ENCODE measurements at places on chromosomes 3 and 15.

DNA sequence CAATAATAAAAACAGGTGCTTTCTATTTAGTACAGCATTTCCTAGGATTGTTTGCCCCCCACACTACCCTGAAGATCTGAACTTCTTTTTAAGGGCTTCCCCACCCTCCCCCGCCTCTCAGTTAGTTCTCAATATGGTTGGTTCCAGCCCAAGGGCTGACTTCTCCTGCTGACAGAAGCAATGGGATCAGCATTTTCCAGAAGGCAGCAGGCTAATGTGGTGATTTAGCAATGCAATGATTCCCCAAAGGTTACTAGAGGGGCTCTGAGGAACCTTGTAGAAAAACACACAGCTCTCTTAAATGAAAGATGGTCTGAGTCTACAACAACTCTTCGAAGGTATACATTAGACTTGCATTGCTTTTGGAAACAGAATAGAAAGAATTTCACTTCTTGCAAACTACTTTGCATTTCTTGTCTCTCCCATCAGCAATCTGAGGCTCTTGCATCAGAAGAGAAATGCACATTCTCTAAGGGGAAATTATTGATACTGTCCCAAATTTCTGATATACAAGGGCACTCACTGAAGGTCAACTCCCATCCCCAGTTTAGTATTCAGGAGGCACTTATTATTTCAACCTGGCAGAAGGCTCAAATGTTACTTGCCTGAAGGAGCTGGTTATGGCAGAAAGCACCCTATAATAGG lies 30.3 kb downstream of the FGF12 start:
- DNase-seq = no peak

GRCh38 chr3:194598771-194599557 lies 34.3 kb downstream of the TMEM44 start:
- DNase-seq = no peak

DNA sequence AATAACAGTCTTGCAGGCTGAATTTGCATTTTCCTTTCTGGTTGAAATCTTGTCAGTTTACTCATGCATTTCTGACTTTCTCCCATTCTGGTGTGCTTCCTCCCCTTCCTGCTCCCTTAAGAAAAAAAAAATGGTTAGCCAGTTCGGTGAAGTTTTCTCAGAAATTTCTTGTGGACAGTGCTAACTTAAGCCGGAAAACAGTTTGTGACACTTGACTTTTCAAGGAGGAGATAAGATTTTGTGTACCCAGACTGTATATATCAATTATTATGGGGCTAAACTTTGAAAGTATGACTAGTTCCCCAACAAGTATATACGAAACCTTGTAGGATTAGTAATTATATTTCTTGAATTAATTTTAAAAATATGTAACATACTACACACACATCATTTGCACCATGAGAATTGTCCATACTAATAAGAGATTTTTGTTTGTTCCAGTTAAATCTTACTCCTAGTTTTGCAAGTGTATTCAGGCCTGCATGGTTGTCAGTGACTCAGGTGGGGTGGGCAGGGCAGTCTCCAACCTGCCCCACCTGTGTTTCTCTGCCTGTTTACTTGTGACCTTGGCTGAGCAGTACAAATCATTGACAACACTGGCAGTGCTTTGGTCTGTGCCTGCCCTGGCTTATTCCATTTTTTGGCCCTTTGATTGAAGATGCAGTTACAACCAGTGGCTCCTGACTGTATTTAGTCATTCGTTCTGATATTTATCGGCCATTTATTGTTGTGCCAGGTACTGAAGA lies 19.1 kb downstream of the UBE2E1 start:
- no peak for DNase-seq

GRCh38 chr3:188780193-188781147 lies 391.3 kb upstream of the TPRG1 start:
- DNase-seq = no peak

DNA sequence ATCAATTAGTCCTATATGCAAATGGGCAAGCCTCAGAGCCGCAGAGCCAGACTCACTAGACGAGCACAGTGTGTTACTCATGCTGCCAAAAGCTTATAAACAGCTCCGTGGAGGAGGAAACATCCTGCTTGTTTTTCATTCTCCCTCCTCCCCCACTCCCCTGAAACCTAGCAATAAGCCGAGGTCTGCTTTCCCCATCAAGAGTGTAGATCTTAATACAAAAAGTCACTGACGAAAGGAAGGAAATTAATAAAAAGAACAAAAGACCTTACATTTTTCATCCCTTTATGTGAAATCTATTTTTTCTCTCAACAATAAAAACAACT lies 88.5 kb downstream of the XXYLT1 start:
- no peak for DNase-seq

GRCh38 chr15:31158858-31159569 lies 57.5 kb upstream of the TRPM1 start:
- DNase-seq = peak; percentile 73

DNA sequence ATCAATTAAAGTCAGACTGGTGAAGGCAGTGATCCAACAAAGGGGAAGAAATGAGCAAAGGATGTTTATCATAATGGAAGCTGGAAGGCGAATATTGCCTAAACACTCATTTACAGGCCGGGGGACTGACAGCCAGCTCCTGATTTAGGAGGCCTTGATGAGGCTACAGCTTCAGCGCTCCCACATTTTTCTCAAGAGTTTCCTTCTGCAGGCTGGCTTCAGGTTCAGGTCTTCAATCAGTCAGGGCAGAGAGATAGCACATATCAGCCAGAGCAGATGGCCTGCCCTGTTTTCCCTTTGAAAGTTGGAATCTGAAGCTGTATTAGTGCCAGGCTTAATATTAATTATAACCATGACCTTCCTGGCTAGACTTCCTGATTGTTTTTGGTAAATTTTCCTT lies 218.9 kb downstream of the SV2B start:
- no peak for DNase-seq

GRCh38 chr3:194272861-194273742 lies 78.0 kb downstream of the CPN2 start:
- no peak for DNase-seq

DNA sequence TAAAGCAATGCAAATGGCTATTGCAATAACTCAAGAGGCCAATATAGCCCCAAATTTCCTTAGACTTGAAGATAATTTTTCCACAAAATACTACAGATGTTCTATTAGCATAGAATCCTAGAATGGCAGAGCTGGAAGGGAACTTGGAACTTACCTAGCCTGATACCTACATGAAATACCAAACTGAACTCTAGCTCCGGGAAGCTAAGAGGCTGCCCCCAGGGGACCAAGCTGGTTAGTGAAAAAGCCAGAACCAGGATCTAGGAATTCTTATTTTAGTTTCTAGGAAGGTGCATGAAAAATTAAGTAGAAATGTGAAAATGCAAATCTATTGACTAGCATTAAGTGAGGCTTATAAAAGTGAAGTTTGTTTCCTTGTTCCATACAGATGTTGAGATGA lies 256.0 kb upstream of the CBLB start:
- DNase-seq = no peak

GRCh38 chr3:188362405-188362831 lies 208.5 kb downstream of the LPP start:
- DNase-seq = no peak

- DNase-seq = no peak
These were observed 435.6 kb downstream of the GOLGA6L6 start for GRCh38 chr15:20106026-20106425.

DNA sequence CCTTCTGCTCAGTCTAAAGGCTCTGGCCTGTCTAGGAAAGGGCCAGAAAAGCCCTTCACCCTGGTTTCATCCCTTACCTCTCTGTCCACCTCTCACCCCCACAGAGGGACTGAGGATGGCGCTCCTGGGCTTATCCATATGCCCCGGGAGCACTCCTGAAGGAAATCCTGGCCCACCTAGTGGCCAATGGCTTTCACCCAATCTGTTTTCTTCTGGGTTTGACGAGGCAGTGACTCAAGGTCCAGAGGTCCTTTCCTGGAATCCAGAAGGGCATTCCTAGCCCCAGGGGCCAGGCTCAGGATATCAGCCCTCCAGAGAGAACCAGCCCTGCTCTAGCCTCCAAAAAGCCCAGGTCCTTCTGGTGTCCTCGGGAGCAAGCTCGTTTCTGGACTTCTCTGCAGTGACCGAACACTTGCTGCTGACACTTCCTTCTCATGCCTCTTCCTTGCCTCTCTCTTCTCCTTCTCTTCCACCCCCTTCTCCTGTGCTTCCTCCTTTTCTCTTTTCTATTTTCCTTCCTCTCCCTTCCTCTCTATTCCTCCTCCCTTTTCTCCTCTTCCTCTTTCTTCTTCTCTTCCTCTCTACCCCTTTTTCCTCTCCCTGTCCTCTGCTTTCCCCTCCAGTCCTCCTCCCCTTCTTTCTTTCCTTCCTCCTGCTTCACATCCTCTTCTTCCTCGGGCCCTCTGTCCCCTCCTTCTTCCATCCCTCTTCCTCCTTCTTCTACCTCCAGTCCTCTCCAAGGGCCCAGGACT lies 59.6 kb downstream of the RHCG start:
- no peak for DNase-seq

- DNase-seq = no peak
These were observed 21.6 kb downstream of the CCDC80 start for GRCh38 chr3:112619295-112619694.

DNA sequence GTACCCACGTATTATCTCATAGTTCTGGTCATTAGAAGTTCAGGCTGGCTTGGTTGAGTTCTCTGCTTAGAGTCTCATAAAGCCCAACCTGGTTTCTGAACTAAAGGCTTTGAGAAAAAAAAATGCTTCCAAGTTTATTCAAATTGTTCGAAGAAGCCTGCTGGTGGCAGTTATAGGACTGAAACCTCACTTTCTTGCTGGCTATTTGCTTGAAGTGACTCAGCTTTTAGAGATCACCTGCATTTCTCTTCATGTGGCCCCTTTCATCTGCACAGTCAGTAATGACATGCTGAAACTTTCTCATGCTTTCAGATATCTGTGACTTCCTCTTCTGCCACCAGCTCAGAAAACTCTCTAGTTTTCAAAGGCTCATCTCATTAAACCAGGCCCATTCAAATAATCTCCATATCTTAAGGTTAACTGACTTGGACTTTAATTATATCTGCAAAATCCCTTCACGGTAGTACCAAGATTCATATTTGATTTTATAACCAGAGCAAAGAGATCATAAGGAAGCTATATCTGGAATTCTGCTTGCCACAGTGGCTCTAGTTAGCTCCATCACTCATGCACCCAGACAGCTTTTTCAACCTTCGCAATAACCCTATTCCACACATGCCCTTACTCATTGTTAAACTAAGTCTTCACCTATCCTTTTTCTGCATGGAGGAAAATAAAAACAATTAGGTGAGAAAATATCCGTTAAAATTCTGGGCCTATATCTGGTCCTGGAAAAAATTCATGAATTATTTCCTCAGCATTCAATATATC lies 433.8 kb upstream of the CBLB start:
- DNase-seq = no peak

DNA sequence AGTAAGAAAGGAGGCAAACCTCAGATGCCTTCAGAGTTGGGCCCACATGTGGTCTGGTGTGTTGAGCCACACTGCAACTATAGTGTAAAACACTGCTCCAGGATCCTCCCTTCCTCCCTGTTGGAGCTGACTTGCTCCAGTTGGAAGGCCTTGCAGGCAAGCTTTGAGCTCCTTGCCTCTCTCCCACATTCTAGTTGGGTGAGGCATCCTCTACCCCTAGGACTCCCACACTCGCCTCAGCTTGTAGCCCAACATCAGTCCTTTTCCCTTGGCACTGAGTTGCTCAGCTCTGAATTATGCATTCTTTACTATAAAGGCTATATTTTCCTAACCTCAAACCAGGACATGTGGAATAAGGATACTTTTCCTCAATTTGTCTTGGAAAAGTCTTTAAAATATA lies 143.9 kb downstream of the NECTIN3 start:
- DNase-seq = no peak

- no peak for DNase-seq
These were observed 17.7 kb upstream of the LAMP3 start for GRCh38 chr3:183180110-183180783.

- peak; percentile 18 for DNase-seq
These were observed 67.0 kb downstream of the TNIK start for GRCh38 chr3:171393032-171393744.

DNA sequence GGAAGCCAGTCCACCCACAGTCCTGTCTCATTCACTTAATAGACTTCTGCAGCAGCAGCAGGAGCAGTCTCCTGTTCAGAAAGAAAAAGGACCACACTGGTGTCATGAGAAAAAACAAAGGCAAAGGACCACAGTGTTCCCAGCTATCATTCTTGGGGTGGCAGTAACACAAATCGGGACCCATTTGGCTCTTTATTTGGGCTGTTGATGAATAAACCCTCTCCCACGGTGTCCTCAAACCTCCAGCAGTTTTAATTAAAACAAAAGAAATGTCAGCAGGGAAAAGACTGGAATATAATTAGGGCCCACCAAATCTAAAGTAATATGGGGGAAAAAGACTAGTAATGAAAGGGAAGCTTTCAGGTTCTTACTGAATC lies 210.5 kb upstream of the SLC2A2 start:
- DNase-seq = no peak

DNA sequence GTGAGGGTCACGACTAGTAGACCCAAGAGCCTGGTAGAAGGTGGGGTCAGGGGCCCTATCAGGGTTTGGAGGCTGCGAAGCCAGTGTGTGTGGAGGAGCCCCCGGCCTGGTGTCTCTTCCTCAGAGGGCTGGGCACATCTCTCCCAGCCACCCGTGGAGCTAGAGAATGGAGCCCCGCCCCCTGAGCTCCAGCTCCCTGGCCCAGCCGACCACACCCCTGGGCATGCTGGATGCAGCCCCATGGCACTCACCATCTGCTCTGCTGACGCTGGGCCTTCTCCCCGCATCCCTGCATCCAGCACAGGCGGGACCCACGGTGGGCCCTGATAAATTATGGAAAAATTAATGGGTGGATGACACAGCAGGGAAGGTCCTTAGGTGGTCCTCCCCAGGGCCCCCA lies 17.5 kb downstream of the ANKRD63 start:
- no peak for DNase-seq

DNA sequence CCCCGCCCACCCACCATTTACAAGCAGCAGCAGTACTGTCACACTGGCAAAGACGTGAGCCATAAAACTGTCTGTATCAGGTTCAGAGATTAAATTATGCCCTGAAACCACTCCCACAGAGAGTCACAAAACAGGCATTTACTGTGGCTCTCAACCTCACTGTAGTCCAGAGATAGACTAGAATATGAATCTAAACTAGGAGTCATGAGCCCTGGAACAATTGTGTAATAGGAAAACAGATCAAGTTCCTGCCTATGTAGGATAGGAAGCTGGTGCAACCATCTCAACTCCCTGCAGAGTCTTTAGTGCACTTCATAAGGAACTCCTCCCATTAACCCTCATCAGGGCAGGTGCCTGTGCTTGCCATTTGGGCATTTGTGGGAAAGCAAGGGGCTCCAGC lies 61.7 kb downstream of the FAM227B start:
- no peak for DNase-seq

DNA sequence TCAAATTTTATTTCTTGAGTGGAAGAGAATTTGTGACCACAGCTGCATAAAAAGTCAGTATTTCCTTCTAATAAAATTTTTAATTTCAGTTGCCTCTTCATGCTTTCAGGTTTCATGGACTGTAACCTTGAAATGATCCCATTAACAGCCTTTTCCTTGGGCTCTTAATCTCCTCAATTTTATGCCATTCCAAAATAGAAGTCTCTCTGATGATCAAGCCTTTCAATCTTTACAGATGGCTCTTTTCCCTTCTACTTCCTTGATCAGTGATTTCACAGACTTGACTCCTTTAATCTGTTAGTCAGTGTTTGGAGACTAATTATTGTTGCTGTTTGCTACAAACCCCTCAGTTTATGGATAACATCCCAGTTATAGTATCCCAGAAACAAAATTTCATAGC lies 11.9 kb downstream of the TSC22D2 start:
- DNase-seq = no peak
